Mesothelial cell of epicardium (in vitro differentiated cells): ENCODE measurements at places on chromosomes 1 and 21.
A peak's percentile ranks its signal among the peaks of the same experiment; 100 is the strongest.

DNA sequence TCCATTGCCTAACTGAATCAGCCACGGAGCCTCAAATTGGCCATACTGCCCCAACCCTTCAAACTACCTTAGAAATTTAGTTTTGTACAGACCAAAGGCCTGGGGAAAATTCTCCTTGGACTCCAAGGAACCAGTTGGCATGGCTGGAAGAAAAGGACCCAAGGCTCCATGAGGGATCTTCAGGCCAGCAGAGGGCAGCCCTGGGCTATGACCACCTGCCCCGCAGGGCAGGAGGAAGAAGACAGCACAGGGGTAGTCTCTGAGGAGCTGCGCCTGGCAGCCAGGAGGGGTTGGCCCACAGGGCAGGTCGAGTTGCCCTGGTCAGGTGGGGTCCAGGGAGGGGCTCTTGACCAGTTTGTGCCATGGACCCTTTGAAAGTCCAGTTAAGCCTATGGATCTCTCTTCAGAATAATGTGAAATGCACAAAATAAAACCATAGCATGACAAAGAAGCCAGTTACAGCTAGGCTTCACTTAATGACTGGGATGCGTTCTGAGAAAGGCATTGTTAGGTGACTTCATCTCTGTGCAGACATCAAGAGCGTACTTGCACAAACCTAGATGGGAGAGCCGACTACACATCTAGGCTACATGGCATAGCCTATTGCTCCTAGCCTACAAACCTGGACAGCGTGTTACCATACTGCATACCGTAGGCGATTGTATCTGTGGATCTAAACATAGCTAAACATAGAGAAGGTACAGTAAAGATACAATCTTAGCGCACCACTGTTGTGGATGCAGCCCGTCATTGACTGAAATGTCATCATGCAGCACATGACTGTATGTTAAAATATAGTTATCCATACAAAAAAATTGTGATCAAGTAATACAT, 26.1 kb downstream of the CACNA1S start:
- no peak overlapping the region for H3K4me3 ChIP-seq
- DNase-seq, result no peak
- peaks cover 12% of the 10 kb centered on the region for H3K4me1 ChIP-seq
- H3K36me3 ChIP-seq, result no peaks in the 10 kb centered on the region
- peaks cover 6% of the 10 kb centered on the region for H3K27me3 ChIP-seq

GRCh38 chr1:9228609-9229008, 6.0 kb upstream of the H6PD start:
- DNase-seq, result no peak
- H3K4me1 ChIP-seq, result no peaks in the 10 kb centered on the region
- H3K4me3 ChIP-seq, result no peak overlapping the region
- no peaks in the 10 kb centered on the region for H3K27me3 ChIP-seq
- H3K36me3 ChIP-seq, result no peaks in the 10 kb centered on the region

DNA sequence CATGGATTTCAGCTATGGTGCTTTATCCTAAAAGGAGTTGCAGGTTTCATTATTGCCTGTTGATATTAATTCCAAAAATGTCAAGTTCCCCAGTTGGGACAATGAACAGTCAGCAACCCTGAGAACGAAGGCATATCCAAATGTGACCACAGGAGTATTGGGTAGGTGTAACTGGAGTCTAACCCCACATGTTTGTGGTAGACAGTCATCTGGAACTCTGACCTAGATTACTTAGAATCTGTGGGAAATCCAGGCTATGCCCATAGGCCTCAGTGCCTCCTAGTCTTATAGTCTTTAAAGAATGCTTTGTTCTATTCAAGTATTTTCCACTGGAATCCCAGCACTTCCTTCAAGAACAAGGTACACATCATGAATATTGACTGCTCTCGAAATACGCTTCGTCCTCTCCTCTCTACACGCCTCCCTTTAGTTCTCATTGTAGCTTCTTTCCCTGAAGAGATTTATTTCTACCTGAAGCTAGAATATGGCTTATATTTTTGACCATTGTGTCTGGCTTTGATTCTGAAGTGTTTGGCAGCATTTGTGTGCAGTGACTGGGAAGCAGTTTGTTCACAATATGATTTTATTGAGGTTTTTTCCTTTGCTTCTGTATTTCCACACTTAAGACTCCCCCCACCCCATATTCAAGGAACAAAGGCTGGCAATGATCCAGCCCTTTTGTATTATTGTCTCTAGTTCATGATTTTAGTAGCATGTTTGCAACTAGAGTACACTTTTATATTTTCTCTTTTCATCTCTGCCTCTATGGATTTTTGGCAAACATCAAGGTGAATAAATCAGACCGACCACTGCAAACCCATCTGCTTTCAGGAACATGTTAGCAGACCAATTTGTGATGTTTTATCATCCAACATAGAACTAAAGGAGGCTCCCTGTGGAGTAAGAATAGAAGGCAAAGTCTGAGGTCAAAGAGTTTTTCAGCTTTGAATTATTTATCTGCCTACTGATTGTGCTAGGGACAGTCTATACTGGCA, 178.6 kb downstream of the GPR52 start:
- H3K27ac ChIP-seq, result no peak overlapping the region
- no peaks in the 10 kb centered on the region for H3K36me3 ChIP-seq
- no peaks in the 10 kb centered on the region for H3K4me1 ChIP-seq
- H3K4me3 ChIP-seq, result no peak overlapping the region

DNA sequence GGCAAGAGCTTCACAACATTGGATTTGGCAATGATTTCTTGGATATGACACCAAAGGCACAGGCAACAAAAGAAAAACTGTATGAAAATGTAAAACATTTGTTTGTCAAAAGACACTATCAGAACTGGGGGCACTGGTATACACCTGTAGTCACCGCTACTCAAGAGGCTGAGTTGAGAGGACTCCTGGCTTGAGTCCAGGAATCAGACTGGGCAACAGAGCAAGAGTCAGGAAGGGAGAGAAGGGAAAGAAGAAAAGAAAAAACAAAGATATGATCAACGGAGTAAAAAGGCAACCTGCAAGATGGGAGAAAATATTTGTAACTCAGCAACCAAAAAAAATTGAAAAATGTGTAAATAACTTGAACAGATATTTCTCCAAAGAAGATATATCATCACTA, 6.0 kb upstream of the TUT4 start:
- peaks cover 19% of the 10 kb centered on the region for H3K4me1 ChIP-seq
- peaks cover 6% of the 10 kb centered on the region for H3K36me3 ChIP-seq
- no peaks in the 10 kb centered on the region for H3K27me3 ChIP-seq
- H3K27ac ChIP-seq, result no peak overlapping the region

DNA sequence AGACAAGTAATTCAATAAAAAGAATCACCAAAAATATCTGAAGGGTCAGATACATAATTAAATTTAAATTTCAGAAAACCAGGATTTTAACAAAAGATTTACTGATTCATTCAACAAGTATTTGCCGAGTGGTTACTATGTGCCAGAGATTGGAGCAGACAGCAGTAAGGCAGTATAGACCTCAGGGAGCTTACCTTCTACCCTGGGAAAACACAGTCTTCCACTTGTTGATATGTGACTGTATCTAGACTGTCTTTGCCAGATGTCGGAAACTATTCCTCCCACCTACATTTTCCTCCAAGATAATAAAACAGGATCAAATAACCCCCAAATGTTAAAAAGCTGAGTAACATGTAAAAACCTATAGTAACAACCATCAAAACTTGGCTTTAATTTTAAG, 6.2 kb downstream of the HNRNPR start:
- no peak for DNase-seq
- H3K27ac ChIP-seq, result peak overlapping the region; percentile 28
- H3K36me3 ChIP-seq, result peaks cover 26% of the 10 kb centered on the region
- no peak overlapping the region for H3K4me3 ChIP-seq
- no peaks in the 10 kb centered on the region for H3K27me3 ChIP-seq

DNA sequence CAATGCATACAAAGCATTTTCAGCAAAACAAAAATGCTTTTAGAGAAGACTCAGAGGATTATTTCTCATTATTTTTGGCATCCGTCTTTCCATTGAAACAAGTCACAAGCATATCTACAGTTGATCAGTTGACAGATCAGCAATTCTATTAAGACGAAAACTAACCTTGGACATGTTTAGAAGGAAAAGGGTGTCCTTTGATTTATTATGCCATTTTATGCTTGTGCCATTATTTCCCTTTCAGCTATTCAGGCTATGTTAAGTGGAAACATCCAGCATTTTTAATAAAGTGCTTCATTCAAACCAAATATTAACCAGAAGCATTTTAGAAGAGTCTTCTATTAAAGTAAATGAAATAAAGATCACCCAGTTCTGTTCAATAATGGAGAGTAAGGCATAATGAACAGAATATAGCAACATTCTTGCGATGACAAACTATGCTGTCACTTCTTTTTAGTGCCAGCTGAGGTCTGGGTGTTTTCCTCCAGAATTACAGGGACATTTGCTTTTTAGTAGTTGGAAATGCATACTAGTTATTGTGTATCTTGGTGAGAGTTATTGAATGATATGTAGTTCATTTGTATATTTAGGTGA, 481.4 kb downstream of the PLA2G4A start:
- H3K27me3 ChIP-seq, result no peaks in the 10 kb centered on the region
- no peak overlapping the region for H3K4me3 ChIP-seq
- H3K36me3 ChIP-seq, result no peaks in the 10 kb centered on the region
- peaks cover 34% of the 10 kb centered on the region for H3K4me1 ChIP-seq

- H3K36me3 ChIP-seq, result no peaks in the 10 kb centered on the region
- H3K27me3 ChIP-seq, result peaks cover 40% of the 10 kb centered on the region
- H3K4me3 ChIP-seq, result no peak overlapping the region
- peaks cover 31% of the 10 kb centered on the region for H3K4me1 ChIP-seq
- DNase-seq, result no peak
- no peak overlapping the region for H3K27ac ChIP-seq
Measured at GRCh38 chr1:157110686-157111085, 11.1 kb upstream of the ETV3L start.

DNA sequence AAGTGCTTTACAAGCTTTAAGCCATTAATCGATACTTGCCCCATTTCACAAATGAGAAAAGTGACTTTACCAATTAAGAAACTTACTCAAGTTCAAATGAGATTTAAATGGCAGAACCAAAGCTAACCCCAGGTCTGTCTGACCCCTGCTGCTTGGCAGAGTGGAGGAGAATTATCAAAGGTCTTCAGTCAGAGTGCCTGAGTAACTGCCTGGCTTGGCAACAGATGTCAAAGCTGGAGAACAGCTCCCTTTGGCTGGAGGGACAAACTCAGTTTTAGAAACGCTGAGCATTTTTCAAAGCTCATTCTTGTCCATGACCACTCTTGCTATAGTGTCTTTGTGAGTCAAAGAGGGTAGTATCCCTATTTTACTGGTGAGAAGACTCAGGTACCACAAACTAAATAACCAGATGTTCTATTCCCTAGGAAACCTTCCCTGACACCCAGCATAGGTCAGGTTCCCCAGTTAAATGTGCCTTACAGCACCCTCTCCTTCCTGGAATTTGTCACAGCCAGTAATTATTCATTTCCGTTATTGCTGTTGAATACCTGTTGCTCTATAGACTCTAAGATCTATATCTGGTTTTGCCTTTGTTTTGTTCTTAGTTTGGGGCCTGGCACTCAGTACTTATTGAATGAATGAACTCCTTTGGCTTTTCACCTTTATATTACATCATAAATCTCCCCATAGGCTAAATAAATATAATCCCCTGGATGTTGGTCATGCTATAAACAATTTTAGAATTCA, 5.0 kb upstream of the BCAR3 start:
- H3K4me1 ChIP-seq, result peaks cover 9% of the 10 kb centered on the region
- no peaks in the 10 kb centered on the region for H3K36me3 ChIP-seq
- H3K4me3 ChIP-seq, result no peak overlapping the region
- DNase-seq, result no peak
- no peak overlapping the region for H3K27ac ChIP-seq
- peaks cover 21% of the 10 kb centered on the region for H3K27me3 ChIP-seq

DNA sequence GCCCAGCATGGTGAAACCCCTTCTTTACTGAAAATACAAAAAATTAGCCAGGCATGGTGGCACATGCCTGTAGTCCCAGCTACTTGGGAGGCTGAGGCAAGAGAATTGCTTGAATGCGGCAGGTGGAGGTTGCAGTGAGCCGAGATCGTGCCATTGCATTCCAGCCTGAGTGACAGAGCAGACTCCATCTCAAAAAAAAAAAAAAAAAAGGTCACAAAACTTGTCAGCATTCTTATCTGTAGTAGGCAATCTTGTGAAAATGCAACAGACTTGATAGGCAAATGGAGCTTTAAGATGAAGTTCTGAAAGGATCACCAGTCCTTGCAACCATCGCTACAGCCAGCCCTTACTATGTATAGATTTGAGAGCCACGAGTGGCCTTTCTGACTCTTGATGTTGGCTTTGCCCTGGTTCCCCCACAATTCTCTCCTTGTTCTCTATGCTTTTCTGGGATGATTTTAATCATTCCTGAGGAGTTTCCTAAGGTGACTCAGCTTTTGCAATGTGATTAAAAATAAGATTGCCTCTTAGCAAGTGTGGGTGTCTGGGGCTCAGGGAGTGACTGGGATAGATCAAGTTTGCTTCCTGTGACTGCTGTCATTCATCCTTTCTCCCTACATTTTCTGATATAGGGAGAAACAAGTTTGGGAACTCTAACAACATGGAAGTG, 7.1 kb upstream of the MAP1LC3C start:
- no peak overlapping the region for H3K27ac ChIP-seq
- no peak overlapping the region for H3K4me3 ChIP-seq
- no peak for DNase-seq
- no peaks in the 10 kb centered on the region for H3K27me3 ChIP-seq
- H3K36me3 ChIP-seq, result no peaks in the 10 kb centered on the region

DNA sequence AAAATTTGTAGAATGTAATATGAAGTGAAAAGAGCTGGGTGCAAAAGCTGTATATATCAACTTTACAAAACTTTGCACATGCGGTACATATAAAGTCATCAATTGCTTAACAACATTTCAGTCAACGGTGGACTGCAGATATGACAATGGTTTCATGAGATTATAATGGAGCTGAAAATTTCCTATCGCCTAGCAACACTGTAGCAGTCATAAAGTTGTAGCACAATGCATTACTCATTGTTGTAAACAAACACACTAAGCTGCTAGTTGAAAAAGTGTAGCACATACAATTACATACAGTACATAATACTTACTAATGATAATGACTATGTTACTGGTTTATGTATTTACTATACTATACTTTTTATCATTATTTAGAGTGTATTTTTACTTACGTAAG, 64.0 kb downstream of the RGS7 start:
- no peak overlapping the region for H3K4me3 ChIP-seq
- no peak for DNase-seq
- H3K27me3 ChIP-seq, result peaks cover 10% of the 10 kb centered on the region
- no peaks in the 10 kb centered on the region for H3K4me1 ChIP-seq
